ENCODE measurements at places on chromosomes 5 and 9. TPM values are rescaled to one million over a fixed set of nuclear protein-coding genes. Genes with fewer than 3 reads are reported as not detected.

- DNase-seq = no peak
Observed at GRCh38 chr9:94097788-94098414, 13.6 kb downstream of the PTPDC1 start.

CCNJL gene
- total RNA-seq = 0.54 TPM

DNA sequence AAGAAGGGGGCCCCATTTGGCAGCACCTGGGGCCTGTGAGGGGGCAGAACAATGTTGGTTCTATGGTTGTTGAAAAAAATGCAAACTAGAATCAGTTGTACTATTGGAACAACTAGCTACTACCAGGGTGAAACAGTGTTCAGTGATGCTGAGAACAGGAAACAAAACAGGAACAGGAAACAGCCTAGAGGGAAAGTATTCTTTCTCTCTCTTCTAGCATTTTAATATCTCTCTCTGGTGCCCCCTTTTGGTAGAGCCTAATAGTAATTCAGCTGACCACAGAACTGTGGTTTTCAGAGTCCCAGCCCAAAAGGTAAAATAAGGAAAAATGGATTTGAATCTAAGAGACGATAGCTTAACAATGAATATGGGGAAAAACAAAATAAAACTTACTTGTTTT, 138.0 kb upstream of the KCNN2 start:
- no peak for DNase-seq

- DNase-seq = no peak
Observed at GRCh38 chr5:58012102-58012501, 447.8 kb downstream of the PLK2 start.

CDKN2AIPNL gene
- 17.8 TPM for total RNA-seq

GRCh38 chr5:123088031-123088805, 823 bp upstream of the PRDM6 start:
- DNase-seq = no peak

DNA sequence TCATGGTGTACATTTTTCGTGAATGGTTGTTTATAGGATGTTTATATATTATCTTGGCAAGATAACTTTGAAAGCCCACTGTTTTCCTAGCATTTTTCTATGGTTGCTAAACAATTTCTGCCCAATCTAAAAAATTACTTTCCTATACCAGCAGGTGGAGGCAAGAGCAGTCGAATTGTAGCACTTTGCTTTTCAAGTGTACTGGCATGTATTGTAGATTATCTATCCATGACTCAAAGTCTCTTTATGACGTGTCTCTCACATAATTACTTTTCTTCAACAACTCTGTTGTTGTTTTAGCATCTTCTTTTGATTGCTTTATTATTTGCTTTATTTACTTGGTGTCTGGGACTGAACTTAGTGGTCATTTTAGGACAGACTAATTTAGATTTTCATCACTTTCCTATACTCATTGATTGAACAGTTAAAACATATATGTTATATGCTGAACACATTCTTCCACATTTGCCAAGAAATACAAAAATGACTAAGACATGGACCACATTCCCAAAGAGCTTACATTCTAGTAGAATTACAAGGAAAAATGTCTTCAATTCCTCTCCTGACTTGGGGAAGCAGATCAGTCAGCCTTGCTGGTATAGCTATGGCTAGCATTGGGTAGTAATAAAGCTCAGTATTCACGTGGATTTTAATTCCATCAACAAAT, 20.7 kb downstream of the NLN start:
- DNase-seq = peak; percentile 35

GRCh38 chr9:115951977-115952376, 201.6 kb upstream of the PAPPA start:
- DNase-seq = no peak

DNA sequence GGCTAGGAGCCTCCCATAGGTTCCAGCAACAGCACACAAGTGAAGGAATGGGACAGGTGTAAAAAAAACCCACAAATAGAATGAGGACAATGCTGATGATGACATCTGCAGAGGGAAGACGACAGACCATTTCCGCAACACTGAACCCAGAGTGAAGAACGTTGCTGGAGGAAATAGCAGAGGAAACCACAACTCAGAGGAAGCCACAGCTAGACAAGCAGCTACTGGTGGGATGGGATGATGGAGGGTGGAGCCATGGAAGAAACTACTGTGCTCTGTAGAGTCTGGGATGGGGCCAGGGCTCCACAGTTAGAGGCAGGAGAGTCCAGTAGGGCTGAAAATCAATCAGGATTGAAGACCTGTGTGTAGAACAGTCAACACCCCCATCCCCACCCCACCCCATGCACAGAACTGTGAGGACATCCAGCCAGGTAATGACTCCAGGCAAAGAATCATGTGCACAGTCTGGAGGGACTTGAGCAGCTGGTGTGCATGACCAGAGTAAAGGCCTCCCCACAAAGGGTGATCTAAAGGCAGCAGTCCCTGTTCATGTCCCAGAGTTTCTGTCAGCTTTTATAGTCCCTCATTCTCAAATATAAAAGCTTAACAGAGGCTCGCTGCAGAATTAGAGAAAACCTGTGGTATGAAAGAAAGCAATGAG, 65.2 kb upstream of the SPIN1 start:
- DNase-seq = peak; percentile 28

LPAR1 gene
- 0.27 TPM for total RNA-seq

PRELID1 gene
- total RNA-seq = 105 TPM

- no peak for DNase-seq
Observed at GRCh38 chr9:4062966-4063365, 236.9 kb downstream of the GLIS3 start.
